Cortex of kidney (tissue), 1 donor: ENCODE measurements at places on chromosomes 4 and X.

DNA sequence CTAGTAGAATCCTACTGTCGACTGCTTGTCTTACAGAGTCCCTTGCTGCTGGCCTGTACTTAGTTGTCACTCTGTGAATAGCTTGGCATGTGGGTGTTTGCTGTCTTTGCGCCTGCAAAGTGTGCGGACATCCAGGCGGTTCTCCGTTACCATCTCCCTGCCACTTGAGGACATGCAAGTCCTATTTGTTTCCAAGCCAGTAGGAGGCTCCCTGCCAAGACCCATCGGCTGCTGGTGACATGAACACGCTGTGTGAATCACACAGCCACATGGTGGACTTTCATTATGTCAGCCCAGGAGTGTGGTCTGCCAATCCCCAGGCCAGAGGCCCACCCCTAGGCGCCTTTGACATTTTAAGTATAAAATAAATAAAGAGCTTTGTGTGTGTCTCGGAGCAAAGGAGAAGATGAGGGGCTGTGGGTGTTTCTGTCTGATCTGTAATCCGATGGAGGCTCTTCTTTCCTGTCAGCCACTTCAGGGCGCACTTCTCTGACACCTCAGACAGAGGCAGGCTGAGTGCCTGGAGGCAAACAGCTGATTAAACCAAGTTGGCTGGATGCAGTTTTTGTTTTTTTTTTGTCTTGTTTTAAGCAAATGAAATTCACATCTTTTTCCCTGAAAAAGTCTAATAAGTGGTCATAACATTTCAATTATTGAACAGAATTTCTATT, 51.5 kb downstream of the ALPK1 start:
- no peak for DNase-seq

DNA sequence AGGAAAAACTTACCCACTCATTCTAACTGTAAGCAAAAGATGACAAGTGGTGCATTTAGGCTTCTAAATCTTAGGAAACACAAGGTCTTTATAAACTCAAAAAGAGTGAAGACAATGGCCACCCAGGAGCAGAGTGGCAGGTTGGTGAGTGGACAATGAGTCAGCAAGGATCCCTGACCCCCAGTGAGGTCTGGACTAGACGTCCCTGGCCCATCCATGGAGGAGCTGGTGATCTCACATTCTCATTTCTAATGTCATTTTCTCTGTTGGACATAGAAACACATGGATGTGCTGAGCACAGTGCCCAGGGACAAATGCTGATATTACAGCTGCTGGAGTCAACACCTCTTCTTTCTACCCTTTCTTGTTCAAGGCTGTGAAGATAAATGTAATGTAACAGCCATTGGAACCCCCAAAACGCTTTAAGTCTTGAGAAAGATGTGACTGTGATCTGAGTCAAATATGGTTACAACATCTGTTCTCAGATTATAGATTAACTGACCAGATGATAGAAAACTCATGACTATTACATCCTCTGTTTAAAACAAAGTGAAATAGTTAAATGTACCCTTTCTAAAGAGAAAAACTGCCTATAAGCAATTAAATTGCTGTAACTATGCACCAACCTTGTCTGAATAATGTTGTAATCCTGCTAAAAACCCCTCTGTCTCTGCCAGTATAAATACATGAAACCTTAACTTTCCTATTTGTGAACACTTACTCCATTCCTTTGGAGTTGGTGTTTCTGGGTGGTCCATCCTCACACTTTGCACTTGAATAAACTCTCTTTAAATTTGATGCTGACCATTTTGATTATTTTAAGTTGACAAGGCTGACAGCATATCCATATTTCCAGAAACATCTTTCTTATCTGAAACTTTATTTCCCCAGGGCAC, 92.7 kb downstream of the USP46 start:
- DNase-seq, result no peak

GRCh38 chr4:57740625-57741190, 630.5 kb upstream of the IGFBP7 start:
- no peak for DNase-seq

- DNase-seq, result no peak
Observed at GRCh38 chr4:87848622-87849351, 16.0 kb downstream of the MEPE start.

- no peak for DNase-seq
Observed at GRCh38 chrX:131677655-131678628, 134.1 kb downstream of the OR13H1 start.

GRCh38 chr4:102640669-102641068, 120.1 kb downstream of the MANBA start:
- DNase-seq, result no peak

DNA sequence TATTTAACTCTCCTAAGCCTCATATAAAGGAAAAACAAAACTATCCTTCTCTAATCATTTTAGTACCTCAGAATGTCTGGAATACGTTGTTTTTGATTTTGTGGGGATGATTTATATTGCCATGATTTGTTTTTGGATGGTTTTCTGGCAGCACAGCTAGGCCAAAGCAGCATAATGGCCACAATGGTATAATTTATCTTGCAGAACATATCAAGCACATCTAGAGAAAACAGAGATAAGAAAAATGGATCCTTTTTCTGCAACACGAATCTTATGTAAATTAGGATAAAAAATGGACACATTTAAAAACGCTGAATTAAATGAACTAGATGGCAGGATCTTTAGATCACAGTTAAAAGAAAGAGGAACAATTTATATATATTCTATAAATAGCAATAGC, 269.9 kb upstream of the FAT4 start:
- no peak for DNase-seq

- no peak for DNase-seq
Observed at GRCh38 chr4:67160394-67160793, 384.9 kb downstream of the CENPC start.

DNA sequence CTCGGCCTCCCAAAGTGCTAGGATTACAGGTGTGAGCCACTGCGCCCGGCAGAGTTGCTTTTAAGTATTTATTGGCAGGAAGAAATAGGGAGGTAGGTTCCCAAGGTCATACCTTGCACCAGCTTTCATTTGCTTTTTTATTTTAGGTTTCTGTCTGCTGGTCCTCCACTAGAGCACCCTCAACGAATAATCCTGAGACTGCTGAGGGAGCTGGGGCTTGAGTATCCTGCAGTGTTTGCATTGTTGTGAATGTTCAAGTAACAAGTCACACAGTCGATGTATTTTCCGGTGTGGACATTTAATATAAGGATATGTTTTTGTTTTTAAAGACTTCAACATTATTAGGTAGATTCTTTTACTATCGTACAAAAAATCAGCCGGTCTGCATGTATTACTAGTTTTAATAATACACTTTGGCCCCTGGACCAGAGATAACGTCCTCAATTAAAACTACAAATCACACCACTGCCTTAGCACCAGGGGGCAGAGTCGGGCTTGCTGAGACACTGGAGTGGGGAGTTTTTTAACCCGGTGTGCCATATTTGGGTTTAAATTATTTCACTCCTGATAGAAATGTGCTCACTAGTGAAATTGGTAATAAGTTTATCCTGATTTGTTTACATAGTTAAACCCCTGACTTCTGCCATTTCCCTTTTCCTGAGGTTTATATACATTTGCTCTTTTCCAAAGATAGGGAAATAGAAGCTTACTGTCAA, 11.6 kb downstream of the SMIM20 start:
- no peak for DNase-seq

- no peak for DNase-seq
Observed at GRCh38 chr4:145735347-145735675, 55.4 kb downstream of the C4orf51 start.

GRCh38 chr4:81152839-81153713, 61.9 kb downstream of the PRKG2 start:
- DNase-seq, result no peak

- no peak for DNase-seq
Observed at GRCh38 chr4:87461281-87461700, 38.9 kb downstream of the NUDT9 start.

DNA sequence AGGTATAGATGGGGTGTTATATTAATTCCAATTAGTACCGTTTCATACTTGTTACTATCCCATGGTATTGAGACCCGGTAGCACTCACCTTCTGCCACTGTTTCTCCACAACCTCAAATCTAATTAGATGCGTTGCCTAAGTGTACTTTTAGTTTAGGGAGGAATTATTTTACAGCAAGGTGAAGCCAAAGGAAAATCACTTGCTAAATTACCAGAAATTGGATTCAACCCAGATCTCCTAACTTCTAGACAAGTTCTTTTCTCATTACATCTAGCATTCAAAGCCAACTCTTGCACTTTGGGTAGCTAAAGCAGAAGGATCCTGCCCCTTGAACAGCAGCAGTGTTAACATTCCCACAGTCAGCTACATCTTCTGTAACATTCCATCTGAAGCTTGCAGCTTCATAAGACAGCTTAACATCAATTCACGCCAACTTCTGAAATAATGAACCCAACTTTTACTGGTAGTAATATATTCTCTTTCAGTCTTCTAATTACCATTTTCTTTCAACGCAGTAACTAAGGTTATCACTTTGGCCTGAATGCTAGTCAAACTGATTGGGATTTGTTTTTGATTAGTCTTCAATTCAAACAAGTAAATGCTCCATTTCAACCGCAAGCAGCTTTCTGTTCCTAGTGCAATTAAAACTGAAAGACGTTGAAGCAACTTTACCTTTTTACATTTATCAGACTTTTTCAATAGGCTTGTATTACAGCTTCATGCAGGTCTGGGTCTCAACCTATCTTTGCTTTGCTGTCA, 934 bp upstream of the SEC31A start:
- no peak for DNase-seq

- no peak for DNase-seq
Observed at GRCh38 chrX:49066690-49067089, 7.1 kb downstream of the PRAF2 start.

GRCh38 chr4:151668689-151669402, 92.0 kb downstream of the GATB start:
- no peak for DNase-seq

DNA sequence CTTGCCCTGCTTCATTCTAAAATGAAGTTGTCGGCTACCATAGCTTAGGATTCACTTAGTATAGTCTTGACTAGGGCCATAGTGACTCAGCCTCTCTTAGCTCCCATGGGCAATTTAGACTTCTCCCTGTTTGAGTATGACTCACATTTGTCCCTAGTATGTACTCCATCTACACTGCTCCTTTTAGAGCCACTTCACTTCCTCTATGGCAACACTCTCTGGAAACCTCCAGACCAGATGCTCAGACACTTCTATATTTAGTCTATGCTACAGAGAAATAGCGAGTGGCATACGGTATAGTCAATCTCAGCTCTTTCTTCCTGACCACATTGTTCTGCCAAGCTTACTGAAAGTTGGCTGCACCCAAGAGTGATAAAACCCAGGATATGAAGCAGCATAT, 11.2 kb downstream of the MEPE start:
- no peak for DNase-seq

GRCh38 chr4:55757356-55757952, 62.1 kb upstream of the EXOC1L start:
- DNase-seq, result no peak

DNA sequence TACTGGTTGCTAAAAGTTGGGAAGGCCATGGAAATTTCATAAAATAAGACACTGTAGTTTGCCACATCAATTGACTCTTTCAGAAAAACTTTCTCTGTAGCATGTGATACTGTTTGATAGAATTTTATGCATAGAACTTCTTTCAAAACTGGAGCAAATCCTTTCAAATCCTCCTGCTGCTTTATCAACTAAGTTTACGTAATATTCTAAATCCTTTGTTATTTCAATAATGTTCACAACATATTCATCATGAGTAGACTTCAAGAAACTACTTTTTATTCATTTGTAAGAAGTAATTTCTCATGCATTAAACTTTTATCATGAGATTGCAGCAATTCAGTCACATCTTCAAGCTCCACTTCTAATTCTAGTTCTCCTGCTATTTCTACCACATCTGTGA, 199.3 kb downstream of the PCDH18 start:
- DNase-seq, result no peak

GRCh38 chr4:12116009-12116552, 687.4 kb upstream of the HS3ST1 start:
- DNase-seq, result no peak

- no peak for DNase-seq
Observed at GRCh38 chr4:142703694-142704309, 142.3 kb downstream of the INPP4B start.

- no peak for DNase-seq
Observed at GRCh38 chr4:70715097-70715496, 6.7 kb upstream of the RUFY3 start.

DNA sequence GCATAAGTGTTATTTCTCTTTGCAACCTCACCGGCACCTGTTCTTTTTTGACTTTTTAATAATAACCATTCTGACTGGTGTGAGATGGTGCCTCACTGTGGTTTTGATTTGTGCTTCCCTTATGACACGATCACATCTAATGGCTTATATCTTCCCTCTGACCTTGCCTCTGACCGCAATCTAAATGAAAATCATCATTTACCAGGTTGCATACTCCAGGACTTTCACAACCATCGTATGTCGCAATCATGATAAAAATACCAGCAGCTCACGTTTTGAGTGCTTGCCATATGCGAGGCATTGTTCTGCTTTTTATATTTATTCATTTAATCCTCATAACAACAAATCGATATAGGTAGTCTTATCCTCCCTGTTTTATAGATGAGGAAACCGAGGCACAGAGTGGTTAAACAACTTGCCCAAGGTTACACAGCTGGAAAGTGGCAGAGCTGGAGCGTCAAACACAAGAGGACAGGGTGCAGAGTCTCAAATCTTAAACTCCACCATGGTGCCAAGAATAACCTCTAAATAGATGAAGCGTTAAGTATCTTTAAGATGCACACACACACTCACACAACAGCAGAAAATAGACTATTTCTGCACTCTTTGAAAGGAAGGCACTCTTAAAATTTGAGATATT, 102.2 kb downstream of the SEL1L3 start:
- DNase-seq, result no peak

- no peak for DNase-seq
Observed at GRCh38 chr4:56704089-56704871, 23.2 kb upstream of the HOPX start.

GRCh38 chr4:188266386-188266785, 127.1 kb downstream of the TRIML1 start:
- no peak for DNase-seq

DNA sequence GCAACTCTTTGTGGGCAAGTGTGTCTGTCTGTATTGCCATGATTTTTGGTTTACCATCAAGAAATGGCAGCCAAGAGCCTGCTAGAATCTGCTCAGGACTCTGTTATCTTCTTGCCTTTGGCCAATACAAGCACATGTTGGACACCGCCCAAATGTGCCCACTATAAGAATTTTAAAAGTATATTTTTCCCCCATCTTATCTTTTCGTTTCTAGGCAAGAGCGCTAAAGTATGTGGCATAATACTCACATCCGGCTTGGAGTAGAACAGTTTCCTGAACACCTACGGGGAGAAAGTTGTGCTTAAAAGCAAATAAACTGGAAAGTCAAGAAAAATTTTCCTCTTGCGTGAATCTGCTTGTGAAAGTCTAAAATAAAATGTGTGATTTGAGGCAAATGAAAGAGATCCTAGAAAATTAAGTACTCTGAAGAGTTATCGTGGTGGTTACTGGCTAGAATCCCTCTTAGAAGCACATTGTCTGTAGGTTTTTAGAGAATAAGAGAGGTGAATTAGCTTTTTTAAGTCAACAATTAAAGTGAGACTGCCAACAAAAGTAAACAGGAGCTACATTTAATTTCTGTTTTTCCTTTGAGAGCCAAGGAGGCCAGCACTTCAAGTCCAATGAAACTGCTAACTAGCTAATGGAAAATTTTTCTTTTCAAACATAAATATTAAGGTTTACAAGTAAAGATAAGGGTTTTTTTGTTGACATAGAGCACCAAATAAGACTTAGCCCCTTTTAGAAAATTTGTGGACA, 220.2 kb downstream of the SOWAHB start:
- DNase-seq, result no peak

GRCh38 chrX:7149411-7149810, 1.5 kb upstream of the PUDP start:
- no peak for DNase-seq

- no peak for DNase-seq
Observed at GRCh38 chr4:87258677-87259076, 38.3 kb upstream of the KLHL8 start.
